ENCODE measurements at places on chromosomes 7 and 10.

DNA sequence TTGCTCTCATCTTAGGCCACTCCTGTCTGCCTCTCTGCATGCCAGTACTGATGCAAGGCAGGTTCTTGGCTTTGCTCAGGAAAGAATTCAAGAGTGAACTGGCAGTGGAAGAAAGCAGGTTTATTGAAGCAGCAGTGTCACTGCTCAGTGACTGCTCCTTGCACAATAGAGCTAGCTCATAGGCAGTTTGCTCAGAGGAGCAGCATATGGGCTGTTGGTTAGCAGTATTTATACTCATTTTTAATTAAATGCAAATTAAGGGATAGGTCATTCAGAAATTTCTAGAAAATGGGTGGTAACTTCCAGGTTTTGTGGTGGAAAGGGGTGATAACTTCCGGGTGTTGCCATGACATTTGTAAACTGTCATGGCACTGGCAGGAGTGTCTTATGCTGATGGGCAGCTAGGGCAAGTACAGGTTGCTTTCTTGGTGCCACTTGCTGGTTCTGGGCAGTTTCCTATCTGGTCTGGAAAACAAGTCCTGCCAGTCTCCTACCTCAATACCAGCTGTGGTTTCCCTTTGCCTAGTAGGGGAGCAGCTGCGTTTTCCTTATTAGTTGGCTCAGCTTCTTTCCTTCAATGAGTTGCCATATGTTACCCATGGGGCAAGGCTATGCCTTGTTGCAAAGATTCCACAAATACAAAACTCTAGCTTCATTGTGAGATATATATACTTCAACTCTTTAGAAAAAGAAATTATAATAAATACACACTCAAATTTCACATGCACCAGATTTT lies 64.8 kb upstream of the CALD1 start:
- DNase-seq: no peak

DNA sequence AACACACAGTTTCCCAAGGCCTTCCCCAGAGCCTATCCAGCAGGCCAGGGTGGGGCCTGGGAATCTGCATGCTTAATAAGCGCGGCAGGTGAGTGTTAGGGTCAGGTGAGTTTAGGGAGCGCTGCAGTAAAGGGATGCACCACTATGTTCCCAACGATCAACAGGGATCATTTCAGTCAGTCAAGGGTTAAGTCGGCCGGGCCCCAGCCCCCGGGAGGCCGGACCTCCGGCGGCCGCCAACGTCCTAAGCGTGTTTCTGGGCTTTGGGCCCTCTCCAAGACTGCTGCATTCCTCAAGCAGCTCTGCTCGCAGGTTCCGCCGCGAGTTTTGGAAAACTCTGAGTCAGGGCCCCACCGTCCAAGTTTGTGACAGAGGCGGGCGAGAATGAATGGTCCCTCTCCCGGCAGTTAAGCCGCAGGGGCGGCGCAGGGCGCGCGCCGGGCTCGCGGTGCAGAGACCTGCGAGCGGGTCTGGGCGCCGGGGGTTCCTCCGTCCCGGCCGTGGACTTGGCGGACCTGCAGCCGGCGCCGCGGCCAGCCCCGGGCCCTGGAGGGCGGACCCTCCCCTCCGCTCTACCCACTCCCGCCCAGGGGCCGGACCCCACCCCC lies 81.6 kb downstream of the ARHGAP22 start:
- DNase-seq: peak; percentile 85

GRCh38 chr10:99766302-99766681 lies 16.1 kb upstream of the ABCC2 start:
- no peak for DNase-seq

DNA sequence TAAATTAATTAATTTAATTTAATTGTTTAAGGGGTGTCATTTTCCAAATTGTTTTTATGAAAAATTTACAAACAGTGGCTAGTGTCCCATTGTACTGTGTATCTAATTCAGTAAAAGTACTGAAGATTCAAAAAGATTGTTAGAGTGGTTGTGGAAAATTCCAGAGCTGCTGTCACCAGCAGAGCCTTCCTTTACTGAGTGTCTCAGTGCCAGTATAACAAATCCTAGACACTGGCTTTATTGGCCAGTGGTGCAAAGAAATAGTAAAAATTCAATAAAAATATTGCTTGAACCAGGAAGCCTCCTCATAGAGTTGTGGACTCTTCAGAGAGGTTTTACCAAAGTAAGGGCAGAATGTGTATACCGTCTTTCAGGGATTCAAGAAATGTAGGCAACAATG lies 23.1 kb upstream of the HERPUD2 start:
- no peak for DNase-seq

DNA sequence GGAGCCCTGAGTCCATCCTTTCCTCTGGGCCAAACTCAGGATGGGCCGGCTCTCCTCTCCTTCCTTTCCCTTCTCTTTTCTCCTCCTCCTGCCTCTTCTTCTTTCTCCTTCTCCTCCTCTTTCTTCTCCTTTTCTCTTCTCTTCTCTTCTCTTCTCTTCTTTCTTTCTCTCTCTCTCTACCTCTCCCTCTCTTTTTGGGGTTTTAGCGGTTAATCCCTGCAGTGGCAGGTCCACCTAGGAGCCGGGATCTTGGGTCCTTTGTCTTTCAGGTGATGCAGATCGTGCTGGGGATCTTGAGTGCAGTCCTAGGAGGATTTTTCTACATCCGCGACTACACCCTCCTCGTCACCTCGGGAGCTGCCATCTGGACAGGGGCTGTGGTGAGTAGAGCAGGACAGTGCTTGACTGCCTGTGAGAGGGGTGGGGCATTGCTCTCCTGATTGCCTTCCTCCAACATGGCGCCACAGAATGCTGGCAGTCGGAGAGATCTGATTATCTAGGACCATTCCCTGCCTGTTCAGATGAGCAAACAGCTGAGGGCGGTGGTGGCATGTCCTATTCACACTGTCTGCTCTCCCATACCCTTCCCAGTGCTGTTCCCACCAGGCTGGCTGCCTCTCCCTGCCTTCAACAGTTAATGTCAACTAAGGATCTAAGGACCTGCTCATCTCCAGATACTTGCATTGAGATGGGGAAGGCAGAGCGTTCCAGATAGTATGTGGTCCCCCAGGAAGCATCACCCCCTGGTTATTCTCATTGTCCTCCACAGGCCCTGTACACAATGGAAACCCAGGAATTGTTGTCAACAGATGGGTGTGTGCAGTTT lies 1.6 kb downstream of the TMEM176A start:
- no peak for DNase-seq

- DNase-seq: no peak
These were observed 5.9 kb upstream of the PWWP2B start for GRCh38 chr10:132390921-132391675.

DNA sequence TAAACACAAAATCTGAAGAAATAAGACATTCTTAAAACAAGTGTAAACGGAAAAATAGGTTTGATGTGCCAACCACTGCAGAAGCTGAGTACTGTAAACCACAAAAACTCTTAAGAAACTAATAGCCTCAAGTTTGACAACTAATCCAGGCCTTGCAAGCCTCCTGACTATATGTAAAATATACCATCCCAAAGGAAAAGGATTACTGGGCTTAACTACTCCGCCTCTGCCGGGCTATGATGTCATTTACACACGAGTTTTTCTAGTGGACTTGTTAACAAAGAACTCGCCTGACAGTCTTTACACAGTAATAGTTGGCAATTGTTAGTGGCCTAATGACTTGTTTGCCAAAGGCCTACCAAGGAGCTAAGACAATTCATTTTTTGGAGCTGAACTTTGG lies 2.1 kb downstream of the KIF5B start:
- DNase-seq: peak; percentile 38

GRCh38 chr7:10085231-10085630 lies 888.4 kb upstream of the PHF14 start:
- DNase-seq: no peak

GRCh38 chr7:31074403-31075085 lies 22.4 kb downstream of the ADCYAP1R1 start:
- DNase-seq: peak; percentile 31

- no peak for DNase-seq
These were observed 8.4 kb downstream of the TLX1 start for GRCh38 chr10:101139421-101139911.

DNA sequence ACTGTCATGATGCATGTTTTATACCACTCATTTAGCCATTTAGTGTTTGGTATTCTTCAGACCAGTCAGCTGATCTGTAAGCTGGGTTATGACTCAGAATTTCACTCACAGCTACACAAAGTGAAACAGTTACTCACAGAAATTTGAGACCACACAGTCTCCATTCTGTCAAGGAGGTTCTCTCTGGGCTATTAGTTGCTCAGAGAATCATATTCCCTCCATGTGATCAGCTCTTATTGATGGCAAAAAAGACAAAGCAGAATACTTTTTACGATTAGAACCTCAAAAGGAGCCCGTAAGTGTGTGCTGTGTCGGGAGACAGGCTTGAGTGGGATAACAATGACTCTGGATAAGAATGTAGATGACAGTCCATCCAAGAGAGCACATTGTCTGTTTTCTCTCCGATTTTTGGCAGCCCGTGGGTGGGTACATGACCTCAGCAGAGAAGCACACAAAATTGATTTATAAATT lies 277.6 kb upstream of the SORCS1 start:
- no peak for DNase-seq

Data from muscle of arm (tissue), 14 donors.